Activated gamma-delta T cell treated with anti-CD3 and anti-CD28 coated beads, Interleukin-2, amount 50 U/mL, for 16 hours (primary cell): ENCODE measurements at places on chromosomes 6 and 20.

DNA sequence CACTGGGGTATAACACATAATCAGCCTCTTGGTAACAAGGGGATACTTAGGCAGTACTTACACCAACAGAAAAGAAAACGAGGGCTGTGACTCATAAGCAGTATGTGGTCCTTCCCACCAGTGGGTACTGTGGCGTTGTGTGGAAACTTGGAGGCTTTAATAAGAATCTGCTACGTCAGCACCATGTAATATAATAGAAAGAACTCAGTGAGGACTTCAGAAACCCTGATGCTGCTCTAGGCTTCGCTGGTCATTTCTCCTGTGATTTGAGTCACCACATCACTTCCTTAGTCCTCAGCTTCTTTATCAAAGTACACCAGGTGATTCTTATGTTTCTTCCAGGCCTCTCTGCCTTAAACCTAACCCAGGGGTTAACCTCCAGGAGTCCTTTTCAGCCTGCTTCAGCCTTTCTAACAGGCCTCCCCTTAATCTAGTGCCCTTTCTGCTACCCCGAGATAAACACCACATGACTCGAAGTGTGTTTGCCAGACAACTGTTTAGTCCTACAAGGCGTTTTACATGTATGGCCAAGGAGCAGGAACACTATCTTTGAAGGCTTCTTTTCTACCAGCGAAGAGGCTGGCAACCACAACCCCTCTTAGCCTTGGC lies 68.5 kb downstream of the FYN start:
- peak; percentile 60 for DNase-seq

GRCh38 chr6:108622641-108623298 lies 62.1 kb downstream of the FOXO3 start:
- no peak for DNase-seq

- DNase-seq, result no peak
Measured at GRCh38 chr6:148898376-148899014, 151.7 kb downstream of the UST start.

DNA sequence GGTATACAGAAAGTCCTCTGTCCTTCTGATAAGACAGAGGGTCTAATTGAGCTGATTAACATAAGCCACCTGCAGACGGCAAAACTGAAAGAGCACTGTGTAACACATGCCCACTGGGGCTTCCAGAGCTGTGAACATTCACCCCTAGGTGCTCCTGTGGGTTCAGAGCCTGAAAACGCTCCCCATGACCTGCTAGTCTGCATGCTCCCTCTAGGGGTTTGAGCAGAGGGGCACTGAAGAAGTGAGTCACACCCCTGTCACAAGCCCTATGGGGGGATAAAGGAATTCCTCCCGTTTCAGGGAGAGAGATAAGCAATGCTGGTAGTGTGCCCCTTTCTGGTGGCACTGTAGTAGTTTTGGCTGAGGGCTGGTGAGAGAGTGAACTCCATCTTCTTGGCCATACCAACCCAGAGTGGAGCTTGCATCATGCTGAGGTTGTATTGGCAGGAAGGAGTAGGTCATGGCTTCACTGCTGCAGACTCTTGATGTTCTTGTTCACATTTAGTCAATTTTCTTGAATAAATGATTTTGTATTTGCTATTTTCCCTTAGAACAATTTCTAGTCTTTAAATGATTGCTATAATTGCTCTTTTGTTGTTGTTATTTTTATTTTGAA lies 637.5 kb upstream of the MAN1A1 start:
- DNase-seq, result no peak

- no peak for DNase-seq
Measured at GRCh38 chr6:37126961-37127616, 42.9 kb upstream of the PIM1 start.

- no peak for DNase-seq
Measured at GRCh38 chr6:79609225-79609595, 21.9 kb upstream of the SH3BGRL2 start.

DNA sequence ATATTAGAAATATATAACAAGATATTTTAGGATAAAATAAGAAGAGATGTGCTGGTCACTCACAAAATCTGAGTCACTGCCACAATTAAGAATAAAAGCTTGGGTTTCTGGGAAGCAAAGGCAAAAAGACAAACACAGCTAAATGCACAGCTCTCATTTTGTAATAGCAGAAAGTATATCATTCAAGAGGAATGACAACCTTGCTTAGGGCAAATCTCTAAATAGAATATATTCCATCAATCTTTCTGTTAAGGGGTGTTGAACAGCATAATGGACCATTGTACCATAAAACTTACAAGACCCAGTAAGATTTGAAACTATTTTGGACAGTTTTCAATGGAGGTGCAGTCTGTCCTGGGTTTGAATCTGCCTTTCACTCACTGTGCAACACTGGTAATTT lies 464.9 kb upstream of the SOX4 start:
- no peak for DNase-seq

DNA sequence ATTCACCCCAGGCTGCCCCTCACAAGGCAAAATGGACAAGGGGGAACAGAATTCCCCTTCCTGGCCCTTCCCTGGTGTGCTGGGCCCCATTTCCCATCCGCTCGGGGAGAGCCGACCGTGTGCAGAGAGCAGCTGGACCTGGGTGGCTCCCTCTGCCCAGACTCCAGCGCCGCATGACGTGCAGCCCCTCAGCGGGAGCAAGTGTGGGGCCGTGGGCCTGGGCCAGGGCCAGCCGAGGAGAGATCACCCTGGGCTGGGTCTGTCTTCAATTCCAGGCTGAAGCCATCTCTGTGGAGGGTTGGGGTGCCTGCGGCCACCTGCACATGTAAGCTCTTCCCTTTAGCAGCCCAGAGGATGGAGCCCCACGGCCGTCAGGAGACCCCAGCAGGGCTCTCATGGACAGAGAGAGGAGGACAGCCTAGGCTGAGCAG lies 241.8 kb downstream of the TTLL2 start:
- DNase-seq, result no peak

GRCh38 chr6:39319621-39320362 lies 2.7 kb downstream of the KCNK16 start:
- no peak for DNase-seq

- DNase-seq, result no peak
Measured at GRCh38 chr6:26613689-26614683, 17.2 kb downstream of the ABT1 start.

DNA sequence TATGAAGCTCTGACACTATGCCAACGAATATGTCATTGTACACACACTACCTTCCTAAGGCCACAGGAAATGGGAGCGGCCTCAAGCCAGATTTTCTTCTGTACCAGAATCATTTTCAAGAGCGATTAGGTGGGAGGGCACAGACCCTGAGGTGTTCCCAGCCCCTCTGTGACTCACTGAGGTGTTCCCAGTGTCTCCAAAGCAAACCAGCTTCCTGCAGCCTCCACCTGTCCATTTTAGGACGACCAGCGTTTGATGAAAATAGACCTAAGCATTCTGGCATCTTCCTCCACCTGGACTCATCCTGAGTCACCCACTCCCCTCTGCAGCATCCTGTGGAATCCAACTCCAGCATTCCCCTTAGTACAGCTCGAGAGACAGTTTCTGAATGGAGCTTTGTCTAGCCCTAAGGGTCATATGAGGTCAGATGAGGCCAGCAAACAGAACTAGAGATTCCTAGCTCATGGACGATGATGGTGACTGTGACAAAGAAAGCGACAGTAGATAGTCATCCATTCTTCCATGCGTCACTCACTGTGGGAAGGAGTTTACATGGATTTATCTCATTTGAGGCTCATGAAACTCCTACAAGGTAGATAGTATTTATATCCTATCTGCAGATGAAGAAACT lies 203.4 kb downstream of the PTPRT start:
- no peak for DNase-seq

DNA sequence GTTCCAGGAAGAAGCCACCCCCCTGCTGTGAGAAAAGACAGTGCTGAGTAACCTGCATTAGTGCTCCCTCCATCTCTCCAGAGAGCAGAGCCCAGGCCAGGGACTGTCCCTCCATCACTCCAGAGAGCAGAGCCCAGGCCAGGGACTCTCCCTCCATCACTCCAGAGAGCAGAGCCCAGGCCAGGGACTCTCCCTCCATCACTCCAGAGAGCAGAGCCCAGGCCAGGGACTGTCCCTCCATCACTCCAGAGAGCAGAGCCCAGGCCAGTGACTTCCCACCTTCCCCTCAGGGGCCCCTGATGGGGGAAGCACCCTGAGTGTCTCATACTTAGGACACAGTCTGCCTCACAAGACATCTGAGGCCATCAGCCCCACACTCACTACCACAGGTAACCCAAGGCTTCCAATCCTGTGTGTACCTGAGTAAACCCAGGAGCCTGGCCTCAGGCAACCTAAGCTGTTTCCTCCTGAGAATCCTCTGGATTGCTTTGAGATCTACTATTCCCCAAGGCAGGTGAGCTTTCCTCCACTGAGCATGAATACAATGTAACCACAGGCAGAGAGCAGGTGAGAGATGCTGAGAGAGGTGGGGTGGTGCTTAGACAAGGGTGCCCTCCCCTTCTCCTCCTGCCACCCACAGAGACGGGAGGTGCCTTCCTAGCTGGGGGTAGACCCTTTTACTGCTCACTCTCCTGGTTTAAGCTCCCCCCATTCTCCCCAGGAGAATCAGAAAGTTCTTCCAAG lies 4.9 kb downstream of the TBXT start:
- DNase-seq, result no peak

DNA sequence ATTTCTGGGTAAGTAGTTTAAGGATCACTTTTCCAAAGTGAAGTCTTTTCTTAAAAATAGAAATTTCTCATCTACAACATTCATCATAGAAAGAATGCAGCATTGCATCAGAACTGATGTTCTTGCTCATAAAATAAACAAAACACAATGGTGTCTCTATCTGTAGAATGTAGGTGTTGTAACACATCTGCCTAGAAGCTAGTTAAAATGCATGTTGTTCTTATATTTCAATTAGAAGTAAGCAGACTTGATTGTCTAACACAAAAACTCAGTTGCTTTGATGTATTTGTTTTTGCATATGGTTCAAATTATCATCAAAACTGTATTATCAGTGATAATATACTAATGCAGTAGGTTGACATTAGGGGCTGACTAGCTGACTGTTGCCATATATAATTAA lies 654.7 kb upstream of the FLRT3 start:
- DNase-seq, result no peak

- DNase-seq, result no peak
Measured at GRCh38 chr6:157096105-157096504, 227.2 kb downstream of the TMEM242 start.

DNA sequence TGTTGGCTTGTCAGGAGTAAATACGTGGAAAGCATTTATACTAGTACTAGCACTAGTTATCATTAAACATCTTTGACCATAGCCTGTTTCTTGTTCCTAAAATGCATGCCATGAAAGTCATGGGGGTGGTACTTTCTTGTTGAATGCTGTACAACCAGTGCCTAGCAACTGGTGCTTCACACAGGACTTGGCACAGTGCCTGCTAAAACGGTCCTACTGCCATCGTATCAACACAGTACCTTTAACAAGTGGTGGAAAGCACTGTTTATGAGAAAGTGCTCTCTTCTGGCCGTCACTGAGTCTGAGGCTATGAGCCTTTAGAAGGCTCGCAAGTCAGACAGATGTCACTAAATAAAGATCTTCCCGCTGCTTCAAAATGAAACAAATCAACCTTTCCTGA lies 21.6 kb downstream of the ZNFX1 start:
- no peak for DNase-seq

- no peak for DNase-seq
Measured at GRCh38 chr20:39108746-39109145, 146.6 kb downstream of the DHX35 start.

GRCh38 chr20:52895235-52895634 lies 76.9 kb upstream of the TSHZ2 start:
- DNase-seq, result no peak

DNA sequence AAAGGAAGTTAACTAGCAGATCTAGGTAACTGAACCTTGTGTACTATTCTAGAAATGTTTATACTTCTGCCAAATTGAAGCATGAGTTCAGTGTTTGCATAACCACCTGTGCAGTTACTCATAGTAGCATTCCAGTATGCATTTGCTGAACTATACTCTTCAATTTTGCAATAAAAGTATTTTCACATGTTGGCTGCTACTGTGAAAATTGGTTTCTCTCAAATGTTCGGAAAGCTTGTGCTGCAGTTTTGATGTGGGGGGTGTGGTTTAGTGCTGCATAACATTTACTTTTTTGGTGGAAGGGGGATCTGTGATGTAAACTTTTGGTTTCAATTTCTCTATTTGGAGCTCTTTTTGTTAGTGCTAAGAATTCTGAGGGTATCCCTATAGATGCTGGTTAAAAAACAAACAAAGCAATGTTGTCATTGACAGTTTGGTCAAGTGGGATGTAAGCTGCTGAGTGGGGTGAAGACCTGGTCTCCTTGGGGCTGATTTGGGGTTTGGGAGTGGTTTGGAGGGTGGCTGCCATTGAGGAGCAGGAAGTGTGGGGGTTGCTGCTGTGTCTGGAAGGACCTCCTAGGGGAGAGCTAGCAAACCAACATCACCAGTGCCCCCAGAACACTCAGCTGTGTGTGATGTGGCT lies 87.8 kb downstream of the CARMIL1 start:
- DNase-seq, result no peak

DNA sequence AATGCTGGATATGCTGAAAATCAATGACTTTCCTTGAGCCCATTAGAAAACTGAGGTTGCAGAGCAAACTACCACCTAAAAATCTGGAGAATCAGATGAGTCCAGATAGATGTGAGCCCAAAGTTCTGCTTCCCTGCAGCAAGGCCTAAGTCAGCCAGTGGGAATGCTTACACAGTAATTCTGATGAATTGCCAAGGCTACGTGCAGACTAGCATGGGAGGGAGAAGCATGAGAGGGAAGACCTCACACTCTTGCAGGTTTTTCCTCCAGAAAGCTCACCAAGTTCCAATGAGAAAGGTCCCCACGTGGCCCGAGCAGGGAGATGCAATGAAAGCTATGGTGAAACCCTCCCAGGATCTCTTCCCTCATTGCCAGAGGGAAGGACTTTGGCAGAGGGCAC lies 104.8 kb upstream of the SIRPA start:
- DNase-seq, result no peak

GRCh38 chr6:501891-502601 lies 110.5 kb downstream of the IRF4 start:
- DNase-seq, result peak; percentile 33

GRCh38 chr6:37860226-37860839 lies 40.8 kb downstream of the ZFAND3 start:
- no peak for DNase-seq

DNA sequence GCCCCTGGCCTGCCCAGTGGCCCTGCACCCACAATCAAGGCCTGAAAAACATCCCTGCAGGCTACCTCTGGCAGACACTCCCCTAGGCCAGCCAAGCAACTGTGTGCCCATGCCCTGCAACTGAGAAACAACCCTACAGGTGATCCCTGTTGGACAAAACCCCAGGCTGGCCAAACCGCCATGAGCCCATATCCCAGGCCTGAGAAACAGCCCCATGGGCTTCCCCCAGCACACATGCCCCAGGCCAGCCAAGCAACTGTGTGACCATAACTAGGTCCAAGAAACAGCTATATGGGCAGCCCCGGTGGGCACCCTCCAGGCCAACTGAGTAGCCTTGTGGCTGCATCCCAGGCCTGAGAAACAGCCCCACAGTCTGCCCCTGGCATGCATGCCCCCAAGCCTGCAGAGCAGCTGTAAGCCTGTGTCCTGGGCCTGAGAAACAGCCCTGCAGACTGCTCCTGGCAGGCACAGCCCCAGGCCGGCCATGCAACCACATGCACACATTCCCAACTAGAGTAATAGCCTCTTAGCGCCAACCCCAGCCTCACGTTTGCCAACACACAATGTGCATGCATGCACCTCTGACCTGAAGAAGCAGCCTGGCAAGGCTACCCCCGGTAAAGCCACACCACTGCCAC lies 41.0 kb upstream of the SRSF6 start:
- DNase-seq, result no peak

- no peak for DNase-seq
Measured at GRCh38 chr6:125596020-125596419, 153.4 kb upstream of the HEY2 start.

GRCh38 chr6:105051941-105052471 lies 95.1 kb downstream of the LIN28B start:
- DNase-seq, result no peak

- DNase-seq, result no peak
Measured at GRCh38 chr6:2111162-2111677, 134.2 kb downstream of the GMDS start.
